ENCODE measurements at places on chromosomes 2 and 18.

DNA sequence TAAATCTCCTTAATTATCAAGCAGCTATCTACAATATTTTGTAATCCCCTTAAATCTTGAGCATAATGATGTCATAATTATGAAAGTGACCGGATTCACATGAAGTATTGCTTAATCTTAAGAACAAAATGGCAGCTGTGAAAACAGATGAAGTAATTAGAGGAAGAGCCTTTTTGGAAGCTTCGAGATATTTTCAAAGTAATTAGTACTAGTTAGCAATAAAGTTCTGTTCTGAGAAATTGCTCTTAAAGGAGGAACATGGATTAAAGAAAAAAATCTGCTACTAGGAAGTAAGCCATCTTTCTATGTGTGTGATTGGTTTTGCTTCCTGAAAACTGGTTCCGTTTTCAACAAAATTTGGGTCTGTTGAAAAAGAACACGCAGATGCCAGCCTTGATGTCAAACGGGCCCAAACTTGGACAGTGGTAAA is 18.3 kb downstream of the CLUL1 start:
- DNase-seq = no peak

- DNase-seq = no peak
Measured at GRCh38 chr2:48574353-48575287, 43.0 kb upstream of the GTF2A1L start.

DNA sequence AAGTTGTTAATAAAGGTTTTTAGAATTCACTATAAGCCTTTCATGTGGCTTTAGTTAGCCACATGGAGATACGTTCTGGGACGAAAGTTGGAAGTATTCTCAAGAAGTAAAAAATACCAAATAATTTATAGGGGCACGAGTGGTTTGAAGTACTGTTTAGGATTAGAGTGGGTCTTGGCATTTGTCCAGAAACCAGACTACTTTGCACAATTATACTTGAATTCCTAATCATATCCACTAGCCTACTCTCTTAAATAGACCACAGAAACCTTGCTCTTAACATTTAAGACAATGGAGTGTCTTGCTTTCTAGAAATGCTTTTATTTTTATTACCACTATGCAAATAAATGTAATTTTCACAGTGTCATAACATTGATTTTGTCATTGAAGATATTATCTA is 44.6 kb downstream of the UBE2E3 start:
- no peak for DNase-seq

GRCh38 chr18:76385681-76385975 is 109.4 kb downstream of the ZNF516 start:
- DNase-seq = no peak

DNA sequence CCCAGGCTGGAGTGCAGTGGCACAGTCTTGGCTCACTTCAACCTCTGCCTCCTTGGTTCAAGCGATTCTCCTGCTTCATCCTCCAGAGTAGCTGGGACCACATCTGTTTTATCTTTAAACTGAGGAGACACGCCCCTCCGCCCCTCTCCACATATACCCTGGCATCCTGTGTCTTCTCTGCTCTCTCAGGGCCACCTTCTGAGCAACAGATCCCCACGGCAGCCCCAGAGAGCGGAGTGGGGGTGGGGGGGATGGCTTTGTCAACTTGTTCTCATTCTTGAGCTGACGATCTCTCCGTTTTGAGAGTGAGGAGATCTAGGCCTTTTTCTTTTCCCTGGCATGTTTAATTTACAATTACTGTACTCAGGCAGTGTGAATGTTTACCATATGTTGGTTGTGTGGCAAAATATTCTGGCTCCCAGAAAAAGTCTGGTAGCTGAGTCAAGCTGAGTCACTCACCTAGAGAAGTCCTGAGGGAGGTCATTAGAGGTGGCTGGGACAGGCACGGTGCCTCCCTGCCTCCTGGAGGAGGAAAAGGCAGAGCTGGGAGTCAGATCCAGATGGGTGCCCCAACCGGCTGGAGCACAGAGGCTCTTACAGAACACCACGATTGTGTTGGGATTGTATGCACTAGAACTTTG is 19.5 kb upstream of the ID2 start:
- DNase-seq = no peak

DNA sequence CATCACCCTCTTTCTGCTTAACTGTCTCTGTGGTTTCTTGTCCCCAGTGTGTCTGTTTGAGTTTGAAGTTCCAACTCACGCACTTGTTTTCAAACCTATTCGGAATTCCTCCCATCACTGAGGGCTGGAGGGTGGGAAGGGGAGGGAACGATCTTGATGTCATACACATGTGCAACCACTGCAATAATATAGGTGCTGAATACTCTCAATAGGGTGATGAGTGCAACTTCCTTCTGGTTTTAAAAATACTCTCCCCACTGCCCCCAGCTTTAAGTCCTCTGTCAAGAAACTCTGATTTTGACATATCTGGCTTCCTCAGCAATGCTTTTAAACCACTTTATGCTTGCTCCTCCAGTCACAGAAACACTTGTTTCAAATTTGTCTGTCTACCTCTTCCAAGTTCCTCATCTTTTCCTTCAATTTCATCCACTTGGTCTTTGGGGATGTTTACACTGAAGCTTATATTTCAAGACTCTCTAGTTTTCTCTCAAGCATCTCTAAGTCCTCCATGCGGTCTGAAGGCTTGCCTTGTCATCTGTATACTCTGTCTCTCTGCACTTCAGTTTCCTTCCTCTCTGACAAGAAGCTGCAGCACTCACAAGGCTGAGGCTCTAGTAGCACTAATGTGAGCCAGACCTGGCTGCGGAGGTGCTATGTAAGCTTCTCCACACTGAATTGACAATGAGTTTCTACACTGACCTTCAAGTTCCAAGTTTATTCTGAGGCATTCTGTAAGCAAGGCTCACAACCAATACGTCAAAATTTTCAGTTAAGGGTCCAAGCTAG is 422.3 kb downstream of the ZEB2 start:
- DNase-seq = no peak

DNA sequence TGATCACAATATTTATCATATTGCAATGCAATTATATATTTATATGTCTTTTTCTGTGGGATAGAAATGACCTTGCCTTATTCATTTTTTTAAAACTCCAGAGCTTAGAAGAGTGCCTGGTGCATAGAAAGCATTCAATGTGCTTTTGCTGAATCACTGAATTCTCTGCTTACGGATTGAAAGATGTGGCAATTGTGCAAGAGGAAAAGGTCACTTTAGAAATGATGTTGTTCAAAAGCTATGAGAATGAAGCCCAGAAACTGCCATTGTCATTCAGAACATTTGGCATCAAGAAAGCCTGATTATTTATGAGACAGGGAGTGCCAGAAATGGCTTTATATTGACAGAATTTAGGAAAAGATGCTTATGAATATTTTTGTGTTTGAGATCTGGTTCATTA is 678.6 kb upstream of the CDH2 start:
- no peak for DNase-seq

DNA sequence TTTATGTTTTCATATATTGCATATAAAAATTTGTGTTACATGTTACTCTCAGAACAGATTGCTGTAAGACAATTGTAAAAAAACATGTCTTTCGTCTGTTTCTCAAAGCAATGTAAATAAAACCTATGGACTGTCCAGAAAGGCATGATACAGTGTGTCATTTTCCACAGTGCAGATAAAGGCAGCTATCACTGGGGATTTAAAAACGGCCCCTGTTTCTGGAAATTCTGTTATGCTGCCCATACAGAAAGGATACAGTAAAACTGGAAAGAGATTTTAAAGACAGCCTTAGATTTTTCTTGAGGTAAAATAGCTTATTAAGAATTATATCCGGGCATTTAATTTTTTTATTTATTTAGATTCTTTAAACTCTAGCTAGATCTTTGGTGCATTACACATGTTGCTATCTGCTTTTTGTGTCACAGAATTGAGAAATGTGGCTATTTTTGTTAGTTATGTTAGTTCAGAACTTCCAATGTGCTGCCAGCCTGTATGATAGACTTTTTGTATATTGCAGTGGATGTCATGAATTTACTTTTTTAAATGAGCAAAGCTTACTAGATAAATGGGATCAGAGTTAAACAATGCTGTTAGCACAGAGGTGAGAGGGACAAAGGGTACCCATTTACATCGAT is 859 bp upstream of the INO80D start:
- peak; percentile 38 for DNase-seq

- DNase-seq = no peak
Measured at GRCh38 chr2:1856922-1857321, 112.6 kb upstream of the PXDN start.

GRCh38 chr18:10951631-10952544 is 197.5 kb downstream of the PIEZO2 start:
- DNase-seq = peak; percentile 46

DNA sequence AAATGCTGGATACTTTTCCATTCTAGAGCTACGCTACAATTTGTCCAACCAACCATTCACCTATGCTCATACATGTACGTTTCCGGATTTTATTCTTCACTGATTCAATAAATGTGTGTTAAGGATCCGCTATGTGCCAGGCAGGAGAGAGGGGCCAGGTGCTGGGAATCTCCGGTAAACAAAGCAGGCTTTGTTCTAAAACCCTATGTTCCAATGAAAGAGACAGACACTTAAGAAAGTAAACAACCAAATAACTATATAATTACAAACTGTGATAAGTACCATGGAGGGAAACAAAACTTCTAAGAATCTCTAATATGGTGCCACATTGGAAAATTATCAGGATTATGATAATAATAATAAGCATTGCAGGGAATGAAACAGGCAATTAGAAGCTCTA is 22.2 kb upstream of the POMC start:
- DNase-seq = no peak

DNA sequence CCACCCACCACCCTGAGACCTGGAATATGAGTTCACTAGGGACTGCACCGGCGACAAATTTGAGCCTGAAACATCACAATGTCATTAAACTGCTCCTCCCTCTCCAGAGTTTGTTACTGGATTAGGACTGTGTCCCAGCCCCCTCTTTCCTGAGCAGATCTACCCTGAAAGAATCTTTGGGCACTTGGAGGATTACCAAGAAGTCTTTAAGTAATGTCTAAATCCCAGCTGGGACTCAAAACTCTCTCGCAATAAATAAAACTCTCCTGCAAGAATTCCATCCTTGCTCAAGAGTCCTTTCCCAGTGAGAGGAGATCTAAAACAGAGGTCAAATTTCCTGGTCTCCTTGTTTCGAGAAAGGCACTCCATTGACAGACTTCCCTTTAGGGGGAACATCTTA is 20.9 kb downstream of the GKN2 start:
- DNase-seq = no peak

- no peak for DNase-seq
Measured at GRCh38 chr2:145750144-145750543, 1230.2 kb upstream of the ZEB2 start.

DNA sequence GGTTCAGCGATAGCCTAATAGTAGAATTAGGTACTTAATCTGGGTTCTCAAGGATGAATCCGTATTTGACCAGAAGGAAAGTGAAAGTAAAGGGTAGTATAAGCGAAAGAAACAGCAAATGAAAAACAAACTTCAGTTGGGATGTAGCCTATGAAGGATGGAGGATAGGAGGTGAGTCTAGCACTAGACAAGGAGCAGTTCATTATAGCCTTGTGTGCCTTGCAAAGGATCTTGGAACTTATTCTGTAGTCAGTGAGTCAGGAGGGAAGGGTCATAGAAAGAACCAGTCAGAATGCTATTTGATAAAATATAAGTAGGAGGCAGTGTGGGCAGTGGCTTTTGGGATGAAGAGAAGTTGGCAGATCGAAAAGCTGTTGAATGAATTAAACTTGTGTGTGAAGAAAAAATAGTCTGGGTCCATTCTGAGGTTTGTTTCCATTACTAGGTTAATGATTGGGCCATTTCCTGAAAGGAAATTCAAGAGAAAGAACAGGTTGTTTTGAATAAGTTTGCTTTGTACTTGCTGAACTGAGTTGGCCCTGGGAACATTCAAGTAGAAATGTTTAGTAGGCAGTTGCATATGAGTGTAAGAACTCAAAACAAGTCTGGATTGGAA is 48.5 kb downstream of the ANKRD12 start:
- DNase-seq = peak; percentile 35

GRCh38 chr2:120400551-120400950 is 54.6 kb downstream of the INHBB start:
- DNase-seq = no peak

- DNase-seq = no peak
Measured at GRCh38 chr2:109333414-109334210, 204.6 kb downstream of the SH3RF3 start.
